Stimulated activated naive CD8-positive, alpha-beta T cell treated with anti-CD3 and anti-CD28 coated beads, Interleukin-15, amount 100 ng/mL, for 72 hours (primary cell): ENCODE measurements at places on chromosomes 16 and 17.

GRCh38 chr17:238071-238963 lies 56.9 kb upstream of the DOC2B start:
- no peak for DNase-seq

DNA sequence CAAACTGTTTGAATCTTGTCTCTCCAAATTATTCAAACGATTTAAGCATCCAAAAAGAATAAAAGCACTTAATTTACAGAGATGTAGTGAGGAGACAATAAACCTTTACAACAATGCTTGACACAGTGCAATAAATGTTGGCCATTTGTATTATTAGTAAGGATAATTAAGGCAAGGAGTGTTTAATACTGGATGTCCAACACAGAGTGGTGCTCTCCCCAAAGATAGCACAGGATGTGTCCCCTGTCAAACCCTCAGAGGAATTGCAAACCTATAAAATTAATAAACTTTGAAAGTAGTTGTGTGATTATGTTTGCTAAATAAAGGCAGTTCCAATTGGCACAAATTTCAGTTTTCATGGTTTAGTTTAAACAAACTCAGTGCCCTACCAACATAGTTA lies 253.0 kb upstream of the AXIN2 start:
- no peak for DNase-seq

DNA sequence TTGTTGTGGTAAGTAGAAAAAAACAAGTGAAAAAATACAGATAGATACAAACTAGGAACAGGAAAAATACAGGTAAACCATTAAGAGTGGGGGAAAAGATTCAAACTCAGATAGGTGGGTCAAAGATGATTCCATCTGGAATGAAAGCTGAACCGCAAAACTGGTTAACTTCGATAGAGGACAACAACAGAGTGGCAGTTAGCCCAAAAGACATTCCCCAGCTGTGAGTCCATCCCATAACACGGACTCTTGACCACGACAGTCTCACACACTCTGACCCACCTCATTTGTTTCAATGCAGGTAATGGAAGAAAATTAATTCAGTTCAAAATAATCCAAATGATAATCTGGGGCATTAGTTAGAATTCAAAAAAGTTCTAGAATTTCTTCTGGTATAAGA lies 13.5 kb downstream of the ELAC2 start:
- DNase-seq, result no peak

DNA sequence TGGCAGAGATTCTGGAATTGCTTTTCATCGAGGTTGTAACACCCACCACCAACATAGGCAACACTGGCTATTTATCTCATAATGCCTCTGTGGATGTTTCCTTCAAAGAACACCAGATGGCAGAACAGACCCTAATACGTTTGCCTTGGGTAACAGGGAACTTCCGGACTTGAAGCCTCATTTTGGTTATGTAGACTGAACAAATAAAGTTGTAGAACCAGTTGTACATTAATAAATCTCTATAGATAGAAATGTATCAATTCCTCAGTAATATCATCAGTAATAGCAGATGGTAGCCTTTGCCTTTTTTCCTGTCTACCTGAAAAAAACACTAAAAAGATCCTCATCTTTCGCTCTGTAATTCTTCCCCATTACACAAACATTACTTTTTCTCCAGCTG lies 25.9 kb upstream of the APOH start:
- DNase-seq, result peak; percentile 47

DNA sequence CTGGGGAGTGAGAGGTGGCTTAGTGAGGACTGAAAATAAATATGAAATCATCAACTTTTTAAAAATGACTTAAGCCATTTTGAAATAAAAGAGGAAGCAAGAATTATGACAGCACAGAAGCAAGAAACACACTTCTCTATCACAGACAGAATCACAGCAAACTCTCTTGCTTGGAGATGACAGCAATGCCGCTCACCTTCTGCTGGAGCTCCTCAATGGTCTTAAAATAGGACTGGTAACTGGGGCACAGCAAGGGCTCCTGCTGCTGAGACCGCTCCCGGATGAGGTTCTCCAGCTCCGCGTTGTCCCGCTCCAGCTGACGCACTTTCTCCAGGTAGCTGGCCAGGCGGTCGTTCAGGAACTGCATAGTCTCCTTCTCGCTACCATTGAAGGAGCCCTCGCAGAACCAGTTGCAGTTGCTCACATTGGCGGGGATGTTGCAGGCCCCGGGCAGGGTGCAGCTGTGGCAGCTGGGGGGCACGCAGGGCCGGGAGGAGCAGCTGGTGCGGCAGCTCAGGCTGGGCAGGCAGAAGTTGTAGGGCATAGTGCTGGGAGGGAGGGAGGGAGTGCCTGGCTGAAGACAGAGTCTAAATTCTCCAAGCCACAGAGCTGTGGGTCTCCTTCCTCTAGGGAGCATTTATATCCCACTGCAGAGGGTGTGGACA lies at the start of gene KRT31:
Gene KRT31, minus strand, starts transcription at position 613 of the 665 bp plus-strand sequence. Its CDS starts 69 bp downstream, at position 544.
- no peak for DNase-seq

- no peak for DNase-seq
These were observed 51.4 kb upstream of the SLC25A19 start for GRCh38 chr17:75340631-75341030.

DNA sequence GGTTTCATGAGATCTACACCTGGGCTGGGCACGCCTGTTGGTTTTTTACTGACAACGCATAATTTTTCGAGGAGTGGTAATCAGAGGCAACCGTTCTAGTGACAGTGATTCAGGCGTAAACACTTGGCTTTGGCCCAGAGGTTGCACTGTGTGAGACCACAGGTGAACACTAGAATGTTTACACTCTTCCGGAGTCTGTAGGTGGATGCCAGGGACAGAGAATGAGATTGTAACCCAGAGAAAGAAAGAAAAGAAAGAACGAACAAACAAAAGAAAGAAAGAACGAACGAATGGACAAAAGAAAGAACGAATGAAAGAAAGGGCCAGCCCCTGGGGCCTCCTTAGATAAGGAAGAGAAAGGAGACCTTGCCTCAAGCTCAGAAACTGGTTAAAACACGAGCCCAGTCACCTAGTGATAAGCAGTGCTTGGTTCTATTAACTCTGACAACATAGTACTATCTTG lies 113.2 kb downstream of the PRKCB start:
- DNase-seq, result peak; percentile 67

GRCh38 chr16:48099455-48099854 lies 56.3 kb downstream of the ABCC12 start:
- no peak for DNase-seq

DNA sequence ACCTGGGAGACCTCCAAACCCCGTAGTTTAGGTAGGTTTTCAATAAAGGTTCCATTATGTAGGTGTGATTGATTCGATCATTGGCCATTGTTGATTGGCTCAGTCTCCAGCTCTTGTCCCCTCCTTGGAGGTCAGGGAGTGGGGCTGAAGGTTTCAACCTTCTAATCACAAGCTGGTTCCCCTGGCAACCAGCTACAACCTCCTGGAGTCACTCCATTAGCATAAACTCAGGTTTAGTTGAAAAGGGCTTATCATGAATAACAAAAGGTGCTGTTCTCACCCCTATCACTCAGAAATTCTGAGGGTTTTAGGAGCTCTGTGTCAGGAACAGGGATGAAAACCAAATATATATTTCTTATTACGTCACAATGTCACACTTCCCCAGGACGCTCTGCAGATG lies 28.5 kb downstream of the TMEM132E start:
- no peak for DNase-seq

DNA sequence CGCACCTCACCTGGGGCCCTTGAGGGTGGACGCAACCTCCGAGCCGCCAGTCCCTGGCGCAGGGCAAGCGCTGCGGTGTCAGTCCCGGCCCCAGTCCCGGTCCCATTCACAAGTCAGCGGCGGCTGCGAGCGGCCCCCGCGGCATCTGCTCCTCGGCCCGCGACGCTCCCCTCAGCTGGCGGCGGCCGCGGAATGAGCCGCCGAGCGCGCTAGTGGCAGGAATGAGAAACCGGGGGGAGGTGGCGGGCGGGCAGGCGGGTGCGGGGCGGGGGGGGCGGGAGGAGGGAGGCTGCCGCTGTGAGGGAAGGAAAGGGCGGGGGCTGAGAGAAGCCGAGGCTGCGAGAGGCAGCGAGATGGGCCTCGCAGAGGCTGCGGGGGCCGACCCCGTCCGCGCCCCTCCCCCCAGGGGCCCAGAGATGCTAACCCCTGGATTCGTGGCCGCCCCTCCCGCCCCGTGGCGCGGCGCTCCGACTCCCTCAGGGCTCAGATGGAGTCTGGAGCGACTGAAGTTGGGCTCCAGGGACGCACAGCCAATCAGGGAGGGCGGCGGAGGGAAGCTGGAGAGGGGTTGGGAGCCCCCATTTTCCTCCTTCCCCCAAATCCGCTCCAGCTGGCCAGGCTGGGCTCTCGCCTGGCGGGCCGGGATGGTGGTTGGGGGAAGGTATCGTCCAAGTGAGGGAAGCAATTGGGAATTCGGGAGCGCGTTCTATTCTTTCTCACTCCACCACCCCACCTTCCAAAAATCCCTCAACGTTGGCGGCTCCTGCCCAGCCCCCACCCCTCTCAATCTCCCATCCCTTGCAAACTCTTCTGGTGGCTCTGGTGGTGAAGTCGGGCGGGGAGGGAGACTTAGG lies at the start of gene CDH11:
Gene CDH11, minus strand, starts transcription at position 194 of the 854 bp plus-strand sequence. CDS start 117,194 bp downstream, outside the sequence.
- DNase-seq, result no peak

DNA sequence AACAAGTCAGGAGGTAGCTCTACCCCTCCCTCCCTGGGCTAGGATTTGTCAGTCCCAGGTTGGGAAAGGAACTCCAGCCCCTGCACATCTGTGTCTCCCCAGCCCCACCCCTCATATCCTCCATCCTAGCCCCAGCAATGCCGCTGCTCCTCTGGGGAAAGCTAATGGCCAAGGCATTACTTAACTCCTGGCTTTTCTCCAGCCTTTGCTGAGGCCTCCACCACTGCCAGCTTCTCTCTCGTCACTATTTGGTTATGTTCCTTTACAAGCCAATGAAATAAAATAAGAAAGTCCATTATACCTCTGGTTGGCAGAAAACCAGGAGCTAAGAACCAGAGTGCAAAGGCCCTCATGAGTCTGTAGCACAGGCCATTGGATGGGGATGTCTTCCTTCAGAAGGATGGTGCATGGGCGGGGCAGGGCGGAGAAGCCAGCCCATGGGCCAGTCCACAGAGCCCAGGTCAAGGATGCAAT lies 171.0 kb downstream of the CCDC182 start:
- no peak for DNase-seq

GRCh38 chr17:77286391-77286640 lies 145.5 kb downstream of the SEC14L1 start:
- no peak for DNase-seq

- DNase-seq, result no peak
These were observed 32.2 kb downstream of the ACTG1 start for GRCh38 chr17:81480140-81481072.

DNA sequence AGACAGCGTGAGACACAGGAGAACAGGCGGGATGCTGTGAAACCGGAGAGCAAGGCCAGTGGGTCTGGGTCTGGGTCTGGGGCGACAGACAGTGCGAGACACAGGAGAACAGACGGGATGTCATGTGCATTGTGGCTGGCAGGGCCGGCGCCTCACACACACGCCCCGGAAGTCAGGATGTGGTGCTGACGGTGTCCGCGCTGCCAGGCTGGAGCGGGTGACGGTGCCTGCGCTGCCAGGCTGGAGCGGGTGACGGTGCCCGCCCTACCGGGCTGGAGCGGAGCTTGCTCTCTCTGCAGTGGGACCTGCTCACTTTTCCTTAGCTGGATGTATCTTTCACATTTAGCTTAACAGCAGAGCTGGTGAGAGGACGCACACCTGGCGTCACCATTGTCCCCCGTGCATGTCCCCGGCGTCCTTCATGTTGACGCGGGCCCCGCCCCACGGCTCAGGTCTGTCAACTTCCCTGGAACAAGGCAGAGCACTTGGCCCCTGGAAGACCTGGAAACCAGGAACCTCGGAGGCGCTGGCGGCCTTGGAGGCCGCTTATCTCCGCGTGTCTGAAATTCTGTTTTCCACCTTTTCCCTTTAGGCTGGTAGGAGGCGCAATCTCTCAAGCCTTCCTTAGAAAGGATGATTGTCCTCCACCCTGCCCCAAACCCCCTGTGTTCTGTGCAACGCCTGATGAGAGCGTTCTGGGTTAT lies 43.0 kb upstream of the ZNF750 start:
- DNase-seq, result peak; percentile 76

- no peak for DNase-seq
These were observed 11.7 kb downstream of the ATPAF2 start for GRCh38 chr17:18027280-18027679.

DNA sequence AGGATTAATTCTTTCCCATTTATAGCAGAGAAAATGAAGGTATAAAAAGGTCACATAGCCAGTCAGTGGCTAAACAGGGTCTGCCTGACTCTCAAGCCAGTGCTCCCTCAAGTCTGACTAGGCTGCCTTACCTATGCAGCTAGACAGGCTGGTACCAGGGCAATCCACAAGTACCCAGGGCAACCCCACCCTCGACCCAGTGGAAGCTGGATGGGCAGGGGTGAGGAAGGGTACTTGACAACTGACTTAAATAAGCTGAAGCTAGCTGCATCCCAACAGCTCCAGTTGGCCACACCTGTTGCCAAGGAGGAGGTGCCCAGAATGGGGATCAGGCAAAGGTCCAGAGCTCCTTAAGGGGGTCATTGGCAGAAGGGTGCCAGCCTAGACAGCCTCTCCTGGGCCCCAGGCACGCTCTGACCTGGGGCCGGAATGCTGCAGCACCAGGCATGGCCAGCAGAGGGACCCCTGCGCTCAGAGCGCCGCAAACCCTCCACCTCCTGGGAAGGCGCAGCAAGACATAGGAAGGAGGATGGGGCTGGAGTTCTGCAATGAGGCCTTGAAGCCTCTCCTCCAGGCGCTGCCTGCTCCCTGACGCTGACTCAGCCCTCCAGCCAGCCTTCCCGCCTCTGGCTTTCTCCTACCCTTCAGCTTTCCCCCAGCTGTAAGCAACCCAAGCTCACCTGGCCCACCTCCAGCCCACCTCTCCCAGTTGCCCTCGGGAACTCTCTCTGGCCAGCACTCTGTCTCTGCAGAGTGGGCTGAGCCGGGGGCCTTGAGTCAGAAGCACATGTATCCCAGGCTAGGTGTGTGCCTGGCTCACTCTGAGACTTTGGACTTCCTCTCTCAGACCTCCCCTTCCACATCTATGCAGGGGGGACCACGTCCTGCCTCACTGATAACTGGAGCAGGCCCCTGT lies 28.8 kb downstream of the MPP2 start:
- peak; percentile 65 for DNase-seq

- DNase-seq, result no peak
These were observed 20.1 kb upstream of the MLYCD start for GRCh38 chr16:83878838-83879237.

DNA sequence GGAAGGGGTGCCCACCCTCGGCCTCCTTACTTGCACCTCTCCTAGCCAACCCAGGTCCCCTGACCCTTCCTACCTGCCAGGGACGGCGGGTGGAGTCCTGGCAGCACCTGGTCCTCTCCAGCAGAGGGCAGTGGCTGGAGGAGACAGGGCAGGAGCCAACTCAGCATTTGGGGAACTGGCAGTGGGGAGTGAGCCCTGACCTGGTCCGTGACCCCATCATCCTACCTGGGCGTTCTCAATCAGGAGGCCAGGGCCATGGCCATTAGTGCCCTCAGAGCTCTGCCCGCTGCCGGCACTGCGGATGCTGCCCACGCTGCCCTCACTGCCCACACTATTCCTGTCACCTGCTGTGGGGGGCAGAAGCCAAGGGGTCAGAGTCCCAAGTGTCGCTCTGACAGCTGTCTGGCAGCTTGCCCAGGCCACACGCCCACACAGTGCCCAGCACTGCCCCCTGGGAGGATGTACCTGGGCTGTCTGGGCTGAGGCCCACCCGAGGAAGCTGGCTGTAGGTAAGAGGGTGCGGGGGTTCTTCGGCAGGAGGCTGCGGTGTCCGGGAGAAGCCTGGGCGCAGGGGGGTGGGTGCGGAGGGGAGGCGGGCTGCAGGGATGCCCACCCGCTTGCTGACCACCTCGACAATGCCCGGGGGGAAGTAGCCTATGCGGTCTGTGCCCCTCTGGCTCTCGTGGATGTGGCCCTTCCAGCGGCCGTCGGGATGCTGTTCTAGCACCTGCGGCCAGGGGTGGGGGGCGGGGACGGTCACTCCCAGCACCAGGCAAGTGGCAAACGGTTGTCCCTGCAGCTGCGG lies 10.8 kb downstream of the CASKIN2 start:
- DNase-seq, result peak; percentile 46
